ENCODE measurements at places on chromosomes 11 and 22. TPM values are rescaled to one million over a fixed set of nuclear protein-coding genes. Genes with fewer than 3 reads are reported as not detected.
A peak's percentile ranks its signal among the peaks of the same experiment; 100 is the strongest.

DNA sequence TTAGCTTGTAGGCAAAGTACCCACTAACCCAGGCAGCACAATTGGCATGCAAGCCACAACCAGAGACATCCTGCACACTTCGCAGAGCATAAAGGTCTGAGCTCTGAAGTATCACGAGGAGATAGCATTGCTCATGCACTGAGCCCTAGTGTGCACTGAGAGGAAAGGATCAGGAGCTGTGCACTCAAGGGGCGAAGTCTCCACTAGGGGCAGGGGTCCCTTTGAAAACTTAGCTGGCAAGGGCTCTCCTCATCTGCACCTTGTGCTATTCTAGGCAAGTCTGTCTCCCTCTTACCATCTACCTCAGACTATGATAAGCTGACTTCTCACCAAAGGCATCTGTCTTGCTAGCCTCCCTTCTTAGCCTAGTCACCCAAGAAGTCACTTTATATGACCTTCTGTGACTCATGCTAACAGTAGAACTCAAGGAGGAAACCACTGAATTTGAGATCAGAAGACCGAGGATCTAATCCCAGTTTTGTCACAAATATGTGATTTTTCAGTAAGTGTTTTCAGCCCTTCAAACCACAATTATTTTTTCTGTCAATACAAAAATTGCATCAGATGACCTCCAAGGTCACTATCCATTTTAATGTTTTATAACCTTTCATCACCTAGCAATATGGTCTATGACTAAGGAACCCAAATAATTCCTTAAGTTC lies 1078.0 kb downstream of the NTM start:
- H3K36me3 ChIP-seq: no peaks in the 10 kb centered on the region
- H3K27ac ChIP-seq: no peak overlapping the region
- H3K4me1 ChIP-seq: peaks cover 23% of the 10 kb centered on the region

- DNase-seq: no peak
- peaks cover 14% of the 10 kb centered on the region for H3K4me1 ChIP-seq
These were observed 962.3 kb upstream of the RAG2 start for GRCh38 chr11:37560346-37560745.

Gene SYT12
- 0.44 TPM for total RNA-seq

DNA sequence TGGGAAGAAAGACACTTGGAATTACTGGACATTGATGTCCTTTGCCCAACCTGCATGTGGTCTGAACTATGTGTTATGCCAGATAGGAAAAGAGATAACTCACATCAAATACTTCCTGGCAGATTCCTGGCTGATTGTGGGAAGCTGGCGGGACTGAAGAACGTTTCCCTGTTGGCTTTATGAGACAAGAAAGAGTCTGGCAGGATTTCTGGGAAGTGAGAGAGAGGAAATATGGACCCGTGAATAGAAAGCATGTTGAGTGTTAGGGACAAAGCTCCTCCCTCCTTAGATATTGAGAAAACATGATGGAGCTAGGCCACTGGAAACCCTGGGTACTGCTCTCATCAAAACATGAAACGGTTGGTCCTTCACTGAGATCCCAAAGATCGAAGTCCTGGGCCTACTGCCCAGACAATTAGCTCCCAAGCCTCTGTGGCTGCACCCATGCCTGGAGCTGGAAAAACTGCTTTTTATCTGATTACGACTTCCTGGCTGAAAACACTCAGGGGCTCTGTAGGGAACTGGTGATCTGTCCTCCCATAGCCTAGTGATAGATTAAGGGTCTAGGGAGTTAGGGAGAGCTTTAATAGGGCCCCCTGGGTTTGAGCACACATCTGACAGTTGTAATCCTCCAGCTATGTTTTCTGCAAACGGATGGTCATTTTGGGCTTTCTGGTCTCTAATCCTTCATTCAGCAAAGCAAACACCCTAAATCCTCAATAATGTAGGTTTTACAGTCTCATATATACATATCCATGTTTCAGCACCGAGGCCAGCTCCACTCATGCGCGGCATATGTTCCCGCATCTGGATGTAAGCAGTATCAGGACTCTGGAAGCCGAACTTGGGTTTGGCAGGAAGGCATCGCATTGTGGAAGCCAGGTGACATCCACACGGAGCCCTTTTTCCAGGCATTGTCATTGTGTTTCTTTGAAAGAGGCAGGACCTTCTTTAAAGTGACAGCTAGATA lies 6.1 kb upstream of the B3GAT1 start:
- peak overlapping the region; percentile 32 for H3K4me3 ChIP-seq
- H3K36me3 ChIP-seq: no peaks in the 10 kb centered on the region
- peaks cover 23% of the 10 kb centered on the region for H3K4me1 ChIP-seq
- peaks cover 15% of the 10 kb centered on the region for H3K27me3 ChIP-seq
- no peak overlapping the region for H3K27ac ChIP-seq
- peak; percentile 30 for DNase-seq

GRCh38 chr11:114081641-114082414 lies 22.3 kb downstream of the ZBTB16 start:
- H3K4me1 ChIP-seq: peaks cover 92% of the 10 kb centered on the region
- H3K36me3 ChIP-seq: no peaks in the 10 kb centered on the region
- H3K27ac ChIP-seq: peak overlapping the region; percentile 9
- H3K4me3 ChIP-seq: no peak overlapping the region
- H3K27me3 ChIP-seq: no peaks in the 10 kb centered on the region

DNA sequence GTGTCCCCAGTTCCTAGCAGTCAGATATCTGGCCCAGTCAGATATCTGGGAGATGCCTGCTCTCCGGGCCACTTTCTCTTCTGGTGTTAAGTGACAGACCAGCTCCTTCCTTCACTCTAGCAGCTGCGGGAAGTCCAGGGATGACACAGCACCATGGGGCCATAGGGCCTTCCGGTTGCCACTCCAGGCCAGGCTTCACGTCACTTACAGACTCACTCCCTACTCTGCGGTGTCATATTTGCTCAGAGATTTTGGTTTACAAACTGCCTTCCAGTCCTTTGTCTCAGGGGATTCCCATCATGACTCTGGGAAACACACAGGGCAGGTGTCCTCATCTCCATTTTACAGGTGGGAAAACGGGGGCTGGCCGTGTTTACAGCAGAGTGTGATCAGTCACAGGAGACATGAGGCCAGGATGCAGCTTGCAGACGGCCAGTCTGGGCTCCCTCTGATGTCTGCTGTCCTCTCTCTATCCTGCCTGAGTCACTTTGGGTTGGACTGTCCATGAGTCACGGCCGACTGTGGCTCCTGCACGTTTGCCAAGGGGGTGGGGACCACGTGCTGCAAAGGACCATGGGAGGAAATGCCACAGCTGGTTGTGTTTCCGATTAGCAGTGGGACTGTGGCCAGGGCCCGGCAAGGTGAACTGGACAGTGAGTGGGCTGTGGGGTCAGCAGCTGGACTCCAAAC lies 8.2 kb upstream of the TBC1D22A start:
- no peak overlapping the region for H3K27ac ChIP-seq
- H3K4me3 ChIP-seq: no peak overlapping the region
- no peaks in the 10 kb centered on the region for H3K4me1 ChIP-seq
- peaks cover 14% of the 10 kb centered on the region for H3K36me3 ChIP-seq
- no peak for DNase-seq

DNA sequence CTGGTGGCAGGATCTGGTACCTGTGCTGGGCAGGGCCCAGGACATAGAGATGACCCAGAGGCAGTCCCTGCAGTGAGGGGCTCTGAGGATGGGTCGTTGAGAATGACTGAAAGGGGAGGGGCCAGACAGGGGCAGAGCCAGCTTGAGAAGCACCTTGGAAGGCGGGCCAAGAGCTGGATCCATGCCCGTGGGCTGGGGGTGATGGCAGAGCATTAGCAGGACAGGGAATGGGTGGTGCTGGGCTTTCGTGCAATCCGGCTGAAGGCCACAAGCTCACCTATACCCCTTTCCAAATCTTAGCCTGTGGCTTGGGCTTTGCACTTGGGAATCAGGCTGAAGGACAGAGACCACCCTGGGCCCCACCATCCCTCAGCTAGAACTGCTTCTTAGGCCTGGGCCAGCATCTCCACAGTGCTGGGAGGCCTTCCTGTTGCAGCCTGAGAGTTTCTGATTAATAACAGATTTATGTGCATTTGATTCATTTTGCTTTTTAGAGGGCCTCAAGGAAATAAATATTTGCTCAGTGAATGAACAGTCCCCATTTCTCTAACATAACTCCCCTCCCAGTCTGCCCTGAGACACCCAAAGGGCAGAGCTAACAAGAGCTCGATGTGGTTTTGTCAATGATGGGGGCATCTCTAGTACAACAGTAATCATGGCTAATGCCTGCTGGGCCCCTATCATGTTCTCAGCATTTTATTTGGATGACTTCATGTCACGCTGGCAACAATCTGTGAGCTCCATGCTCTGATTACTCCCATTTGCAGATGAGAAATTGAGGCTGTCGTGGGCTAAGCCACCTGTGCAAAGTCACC lies 39.3 kb downstream of the RIBC2 start:
- no peak for DNase-seq
- no peak overlapping the region for H3K4me3 ChIP-seq
- peak overlapping the region; percentile 58 for H3K27ac ChIP-seq
- H3K27me3 ChIP-seq: peaks cover 4% of the 10 kb centered on the region

Gene CDON
- total RNA-seq: 21.3 TPM

GRCh38 chr11:12124306-12124705 lies 13.9 kb downstream of the MICAL2 start:
- peaks cover 11% of the 10 kb centered on the region for H3K27me3 ChIP-seq
- peaks cover 8% of the 10 kb centered on the region for H3K4me1 ChIP-seq
- no peak for DNase-seq
- H3K27ac ChIP-seq: no peak overlapping the region
- no peaks in the 10 kb centered on the region for H3K36me3 ChIP-seq

DNA sequence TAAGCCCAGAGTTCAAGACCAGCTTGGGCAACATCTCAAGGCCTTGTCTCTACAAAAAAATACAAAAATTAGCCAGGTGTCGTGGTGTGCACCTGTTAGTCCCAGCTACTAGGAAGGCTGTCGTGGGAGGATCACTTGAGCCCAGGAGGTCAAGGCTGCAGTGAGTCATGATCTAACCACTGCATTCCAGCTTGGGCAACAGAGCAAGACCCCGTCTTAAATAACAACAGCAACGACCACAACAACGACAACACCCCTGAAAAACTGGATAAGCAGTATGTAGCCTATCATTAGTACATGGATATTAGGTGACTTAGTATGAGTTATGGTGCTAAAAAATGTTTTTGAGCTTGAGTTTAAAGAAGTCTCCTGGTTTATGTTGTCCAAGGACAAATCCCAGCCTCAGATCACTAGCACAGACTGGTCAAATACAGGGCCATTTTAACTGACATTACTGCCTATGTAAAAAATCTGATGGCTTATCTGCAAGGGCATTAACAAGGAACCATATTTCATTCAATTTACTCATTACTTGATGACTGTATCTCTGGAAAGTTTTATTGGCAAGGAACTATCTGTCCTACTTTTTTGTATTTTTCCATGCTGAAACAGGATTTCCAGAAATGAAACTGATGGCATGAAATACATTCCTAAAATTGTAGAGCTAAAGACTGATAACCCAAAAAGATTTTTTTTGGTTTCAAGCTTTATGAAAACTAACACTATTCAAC lies 23.4 kb downstream of the C2CD3 start:
- peaks cover 5% of the 10 kb centered on the region for H3K4me1 ChIP-seq
- peaks cover 8% of the 10 kb centered on the region for H3K36me3 ChIP-seq
- H3K27ac ChIP-seq: no peak overlapping the region

DNA sequence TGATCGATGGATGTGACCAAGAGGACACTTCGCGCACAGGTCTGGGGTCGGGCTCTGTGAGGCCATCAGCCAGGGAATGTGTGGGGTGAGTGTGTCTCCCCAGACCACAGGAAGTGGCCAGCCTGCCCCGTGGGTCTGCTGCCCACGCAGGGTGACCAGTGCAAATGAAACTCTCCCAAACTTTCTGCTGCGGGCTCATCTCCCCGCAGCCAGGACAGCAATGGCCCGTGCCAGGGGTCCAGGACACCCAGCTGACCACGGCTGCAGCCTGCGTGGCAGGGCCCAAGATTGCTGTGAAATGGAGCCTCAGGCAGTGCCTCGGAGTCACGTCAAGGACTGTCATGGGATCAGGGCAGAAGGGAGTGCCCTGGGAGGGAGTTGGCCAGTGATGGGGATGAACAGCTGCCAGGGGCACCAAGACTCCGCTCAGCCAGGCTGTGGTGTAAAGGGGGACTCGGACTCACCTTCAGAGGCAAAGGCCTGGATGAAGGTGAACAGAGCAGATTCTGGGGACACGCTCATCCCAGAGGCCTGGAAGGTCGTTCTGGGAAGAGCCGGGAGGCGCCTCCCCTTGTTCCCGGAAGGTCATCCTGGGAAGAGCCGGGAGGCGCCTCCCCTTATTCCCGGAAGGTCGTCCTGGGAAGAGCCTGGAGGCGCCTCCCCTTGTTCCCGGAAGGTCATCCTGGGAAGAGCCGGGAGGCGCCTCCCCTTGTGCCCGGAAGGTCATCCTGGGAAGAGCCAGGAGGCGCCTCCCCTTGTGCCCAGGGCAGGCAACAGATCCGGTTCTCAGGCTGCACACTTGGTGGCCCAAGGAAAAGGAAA lies 252.6 kb downstream of the BRD1 start:
- H3K27me3 ChIP-seq: no peaks in the 10 kb centered on the region
- H3K4me3 ChIP-seq: no peak overlapping the region
- H3K27ac ChIP-seq: peak overlapping the region; percentile 75

Gene KRTAP5-8
- total RNA-seq: not detected

Data from neural crest cell (in vitro differentiated cells).